Central memory CD8-positive, alpha-beta T cell (primary cell): ENCODE measurements at places on chromosomes 13 and 19.

- no peaks in the 10 kb centered on the region for H3K36me3 ChIP-seq
- H3K4me1 ChIP-seq: peaks cover 6% of the 10 kb centered on the region
- no peak overlapping the region for H3K4me3 ChIP-seq
- DNase-seq: no peak
- H3K27me3 ChIP-seq: no peaks in the 10 kb centered on the region
- no peak overlapping the region for H3K27ac ChIP-seq
These were observed 206.0 kb downstream of the FGF14 start for GRCh38 chr13:102195566-102196462.

DNA sequence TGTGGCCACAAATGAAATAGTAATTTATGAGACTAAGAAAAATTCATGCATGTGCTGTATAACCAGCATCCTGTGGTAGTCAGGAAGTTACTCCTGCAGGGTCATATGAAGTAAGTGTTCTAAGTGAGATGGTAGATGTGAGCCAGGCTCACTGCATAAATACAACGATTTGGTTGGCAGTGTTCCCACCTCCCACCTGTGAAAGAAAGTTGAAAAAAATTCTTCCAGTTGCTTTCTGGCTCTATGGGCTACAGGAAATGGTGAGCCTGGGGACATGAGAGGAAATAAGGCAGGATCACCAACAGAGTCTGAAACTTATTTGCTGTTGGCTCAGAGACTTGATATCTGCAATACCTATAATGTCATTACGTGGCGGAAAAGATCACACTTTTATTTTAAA is 301.7 kb upstream of the SPRY2 start:
- no peaks in the 10 kb centered on the region for H3K36me3 ChIP-seq
- H3K27ac ChIP-seq: no peak overlapping the region
- no peaks in the 10 kb centered on the region for H3K27me3 ChIP-seq

DNA sequence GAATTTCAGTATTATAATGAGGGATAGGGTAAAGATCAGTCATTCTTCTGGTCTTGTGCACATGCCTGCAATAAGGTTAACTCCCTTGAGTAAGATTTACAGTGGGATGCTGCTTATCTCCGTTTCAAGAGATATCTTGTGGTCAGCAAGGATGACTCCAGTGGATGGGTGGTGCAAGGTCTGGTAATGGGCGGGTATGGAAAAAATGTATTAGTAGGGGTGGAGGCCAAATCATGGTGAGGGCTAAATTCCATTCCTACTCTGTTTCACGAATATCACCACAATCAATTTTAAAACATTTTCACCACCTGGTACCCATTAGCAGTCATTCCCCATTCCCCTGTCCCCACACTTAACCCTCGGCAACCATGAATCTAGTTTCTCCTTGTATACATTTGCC is 40.6 kb downstream of the CCDC122 start:
- H3K4me3 ChIP-seq: no peak overlapping the region
- H3K4me1 ChIP-seq: no peaks in the 10 kb centered on the region
- DNase-seq: no peak
- H3K27ac ChIP-seq: no peak overlapping the region
- H3K27me3 ChIP-seq: no peaks in the 10 kb centered on the region

DNA sequence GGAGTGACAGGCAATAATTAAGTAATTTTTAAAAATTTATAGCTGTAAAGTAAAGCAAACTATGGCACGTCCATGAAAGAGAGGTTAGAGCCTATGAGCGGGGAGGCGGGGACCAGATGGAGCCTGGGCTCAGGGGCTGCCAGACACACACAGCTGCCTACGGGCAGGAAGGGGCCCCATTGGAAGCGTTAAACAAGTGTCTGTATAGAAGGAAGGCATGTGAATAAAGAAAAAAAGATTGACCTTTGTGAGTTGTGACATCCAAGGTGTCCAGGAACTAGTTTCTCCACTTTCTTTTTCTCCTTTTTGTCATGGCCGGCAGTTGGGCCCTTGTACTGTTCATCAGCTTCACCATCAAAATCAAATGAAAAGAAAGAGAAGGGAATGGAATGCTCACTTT is 56.8 kb downstream of the LRCH1 start:
- H3K4me1 ChIP-seq: peaks cover 45% of the 10 kb centered on the region
- H3K27me3 ChIP-seq: no peaks in the 10 kb centered on the region
- DNase-seq: no peak
- H3K27ac ChIP-seq: peak overlapping the region; percentile 55
- H3K4me3 ChIP-seq: no peak overlapping the region

- no peak overlapping the region for H3K4me3 ChIP-seq
- peaks cover 1% of the 10 kb centered on the region for H3K36me3 ChIP-seq
- H3K27ac ChIP-seq: no peak overlapping the region
- no peaks in the 10 kb centered on the region for H3K4me1 ChIP-seq
- DNase-seq: no peak
- H3K27me3 ChIP-seq: no peaks in the 10 kb centered on the region
These were observed 247.9 kb downstream of the DACH1 start for GRCh38 chr13:71619096-71619495.

- H3K4me1 ChIP-seq: peaks cover 27% of the 10 kb centered on the region
- no peaks in the 10 kb centered on the region for H3K27me3 ChIP-seq
- DNase-seq: no peak
These were observed 47.1 kb downstream of the MLLT1 start for GRCh38 chr19:6232601-6233055.

- H3K4me3 ChIP-seq: no peak overlapping the region
- no peaks in the 10 kb centered on the region for H3K27me3 ChIP-seq
- DNase-seq: no peak
- H3K36me3 ChIP-seq: peaks cover 2% of the 10 kb centered on the region
- peaks cover 12% of the 10 kb centered on the region for H3K4me1 ChIP-seq
These were observed 6.4 kb downstream of the NFIX start for GRCh38 chr19:13001502-13002165.

DNA sequence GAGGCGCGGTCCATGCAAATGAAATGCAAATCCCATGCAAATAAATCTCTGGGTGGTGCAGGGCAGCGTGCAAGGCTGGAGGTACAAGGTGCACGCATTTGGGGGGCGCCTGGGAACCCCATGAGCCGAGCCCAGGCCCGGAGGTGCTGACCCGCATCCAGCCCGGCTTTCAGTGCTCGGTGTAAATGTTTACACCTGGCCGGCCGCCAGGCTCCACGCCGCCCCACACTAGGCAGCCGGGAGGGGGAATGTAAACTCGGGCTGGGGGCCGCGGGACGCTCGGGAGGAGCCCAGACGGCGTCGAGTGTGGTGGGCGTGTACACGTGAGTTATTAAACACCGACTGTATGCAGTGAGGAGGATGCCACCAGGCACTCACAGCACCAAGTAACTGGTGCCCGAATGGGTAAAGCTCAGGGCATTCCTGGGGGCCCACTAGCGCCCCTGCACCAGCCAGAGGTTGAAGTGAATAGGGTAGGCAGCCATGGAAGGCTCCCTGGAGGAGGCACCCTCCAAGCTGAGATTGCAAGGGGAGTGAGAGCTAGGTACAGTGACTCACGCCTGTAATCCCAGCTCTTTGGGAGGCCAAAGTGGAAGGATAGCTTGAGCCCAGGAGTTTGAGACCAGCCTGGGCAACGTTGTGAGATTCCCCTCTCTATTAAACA is 17.2 kb downstream of the FUT6 start:
- H3K27me3 ChIP-seq: peaks cover 16% of the 10 kb centered on the region
- H3K36me3 ChIP-seq: peaks cover 7% of the 10 kb centered on the region
- no peak for DNase-seq
- peaks cover 5% of the 10 kb centered on the region for H3K4me1 ChIP-seq
- no peak overlapping the region for H3K4me3 ChIP-seq

- H3K4me1 ChIP-seq: peaks cover 16% of the 10 kb centered on the region
- no peak overlapping the region for H3K27ac ChIP-seq
- peaks cover 2% of the 10 kb centered on the region for H3K36me3 ChIP-seq
- H3K4me3 ChIP-seq: peak overlapping the region; percentile 73
- no peaks in the 10 kb centered on the region for H3K27me3 ChIP-seq
These were observed 1.1 kb downstream of the LMO7 start for GRCh38 chr13:75637181-75637750.
